ENCODE measurements at places on chromosomes 2 and 18.

DNA sequence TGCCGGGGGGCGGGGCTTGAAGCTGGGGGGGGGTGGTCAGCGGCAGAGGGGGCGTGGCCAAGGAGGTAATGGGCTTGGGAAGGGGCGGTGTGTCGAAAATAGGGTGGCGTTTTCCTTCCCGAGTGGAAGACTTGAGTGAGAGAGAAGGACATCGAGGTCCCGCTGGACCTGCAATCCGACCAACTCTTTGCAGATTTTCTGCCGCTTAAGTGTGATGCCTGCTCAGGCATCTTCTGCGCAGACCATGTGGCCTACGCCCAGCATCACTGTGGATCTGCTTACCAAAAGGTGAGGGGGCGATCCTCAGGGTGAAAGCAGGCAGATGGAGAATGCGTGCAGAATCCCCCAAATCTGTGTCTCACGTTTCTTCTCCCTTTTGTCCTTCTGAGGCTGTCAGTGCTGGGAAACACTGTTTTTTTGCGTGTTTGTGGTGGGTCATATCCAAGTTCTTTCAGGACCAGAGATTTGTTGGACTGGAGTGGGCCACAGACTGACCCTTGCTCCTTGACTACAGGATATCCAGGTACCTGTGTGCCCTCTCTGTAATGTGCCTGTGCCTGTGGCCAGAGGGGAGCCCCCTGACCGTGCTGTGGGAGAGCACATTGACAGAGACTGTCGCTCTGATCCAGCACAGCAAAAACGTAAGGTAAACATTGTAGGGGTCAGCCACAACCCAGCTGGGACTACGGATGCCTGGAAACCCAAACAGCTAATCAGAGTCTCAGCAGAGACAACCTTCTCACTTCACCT, 727 bp downstream of the ZFAND2B start:
- DNase-seq, result no peak

- no peak for DNase-seq
Observed at GRCh38 chr2:10322973-10323372, 20.3 kb downstream of the HPCAL1 start.

- no peak for DNase-seq
Observed at GRCh38 chr2:216069028-216069427, 12.6 kb downstream of the PECR start.

GRCh38 chr18:35047697-35048292, 6.6 kb downstream of the MAPRE2 start:
- no peak for DNase-seq

DNA sequence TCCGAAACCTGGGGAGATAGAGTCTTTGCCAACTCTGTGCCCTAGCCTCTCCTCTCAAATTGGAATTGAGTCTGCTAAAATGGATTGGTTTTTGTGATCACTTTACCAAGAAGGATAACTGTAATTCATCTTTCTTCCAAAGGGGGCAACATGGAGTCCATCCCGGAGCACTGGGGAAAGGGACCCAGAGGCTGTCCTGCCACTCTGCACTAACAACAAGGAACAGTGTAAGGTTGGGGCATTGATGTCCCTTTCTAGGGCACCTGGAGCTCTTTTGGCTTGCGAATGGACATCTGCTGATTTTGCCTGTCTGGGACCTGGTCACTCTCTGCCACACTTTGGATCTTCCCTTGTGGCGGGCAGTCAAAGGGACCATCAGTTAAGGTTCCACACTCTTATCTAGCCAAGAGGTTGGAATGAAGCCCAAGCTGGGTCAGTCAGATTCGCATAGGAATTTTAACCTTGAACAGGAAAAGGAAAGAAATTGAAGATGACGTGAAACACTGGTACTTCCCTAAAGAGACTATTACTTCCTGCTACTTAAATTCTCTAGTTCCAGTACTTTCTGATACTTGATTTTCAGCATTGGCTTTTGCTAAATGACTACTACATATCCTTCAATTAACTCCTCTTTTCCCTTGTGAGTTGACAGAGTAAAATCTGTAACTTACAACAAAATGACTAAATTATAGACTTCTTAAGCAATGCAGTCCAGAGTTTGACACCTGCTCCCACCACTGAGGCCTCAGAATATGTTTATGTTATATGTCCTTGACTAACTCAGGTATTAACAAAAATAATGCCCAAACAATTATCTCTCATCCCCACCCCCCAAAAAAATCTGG, 64.7 kb upstream of the KLF7 start:
- DNase-seq, result no peak

DNA sequence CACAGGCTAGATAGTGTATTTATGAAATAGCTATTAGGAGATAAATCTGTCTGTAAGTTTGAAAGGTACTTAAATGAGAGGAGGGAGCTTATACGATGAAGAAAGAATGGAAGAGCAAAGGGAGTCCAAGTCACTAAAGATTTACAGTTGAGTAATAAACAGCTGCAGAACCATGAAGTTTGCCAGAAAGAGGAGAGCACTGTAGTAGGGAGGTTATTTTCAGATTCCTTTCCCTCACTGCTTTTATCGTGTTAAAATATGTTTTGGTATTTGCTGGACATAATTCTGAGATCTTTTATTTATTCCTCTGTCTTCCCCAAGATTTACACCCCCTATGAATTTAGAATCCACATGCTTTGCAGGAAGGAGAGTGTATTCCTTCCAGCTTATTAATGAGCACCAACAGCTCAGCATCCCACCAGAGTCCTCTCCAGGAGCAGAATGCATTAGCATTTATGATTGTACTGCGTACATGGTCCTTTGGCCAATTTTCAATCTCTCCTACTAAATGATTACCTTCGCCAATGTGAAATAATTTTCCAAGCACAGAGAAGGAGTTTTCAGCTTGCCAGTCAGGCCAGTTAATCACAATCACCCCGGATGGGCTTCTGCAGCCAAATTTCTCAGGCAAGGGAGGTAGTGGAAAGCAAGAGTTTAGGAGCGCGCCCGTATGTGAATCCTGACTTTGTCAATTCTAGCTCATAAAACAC, 297.0 kb downstream of the NBAS start:
- no peak for DNase-seq

DNA sequence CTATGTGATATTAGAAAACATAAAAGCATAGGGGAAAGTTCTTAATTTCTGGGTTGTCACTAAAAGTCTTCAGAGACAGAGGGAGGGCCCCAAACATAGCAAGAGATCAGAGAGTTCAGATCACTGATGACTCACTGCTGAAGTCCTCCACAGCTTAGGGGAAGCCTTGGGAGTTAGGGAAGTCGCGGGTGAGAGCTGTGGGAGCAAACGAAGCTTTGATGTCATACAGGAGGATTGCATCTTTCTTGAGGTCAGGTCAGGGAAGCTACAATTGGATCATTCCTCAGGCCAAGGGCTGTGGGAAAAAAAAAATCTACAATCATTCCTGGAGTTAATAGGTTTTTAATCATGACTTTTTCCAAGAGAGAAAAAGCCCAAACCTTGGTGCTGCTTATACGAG, 96.2 kb downstream of the COPS8 start:
- no peak for DNase-seq

All from T-helper 9 cell (primary cell).